Stimulated activated CD4-positive, alpha-beta T cell treated with anti-CD3 and anti-CD28 coated beads, Interleukin-12 subunit alpha, Interleukin-12 subunit beta, amount 100 ng/mL, for 24 hours (primary cell): ENCODE measurements at places on chromosomes 11 and 22.

DNA sequence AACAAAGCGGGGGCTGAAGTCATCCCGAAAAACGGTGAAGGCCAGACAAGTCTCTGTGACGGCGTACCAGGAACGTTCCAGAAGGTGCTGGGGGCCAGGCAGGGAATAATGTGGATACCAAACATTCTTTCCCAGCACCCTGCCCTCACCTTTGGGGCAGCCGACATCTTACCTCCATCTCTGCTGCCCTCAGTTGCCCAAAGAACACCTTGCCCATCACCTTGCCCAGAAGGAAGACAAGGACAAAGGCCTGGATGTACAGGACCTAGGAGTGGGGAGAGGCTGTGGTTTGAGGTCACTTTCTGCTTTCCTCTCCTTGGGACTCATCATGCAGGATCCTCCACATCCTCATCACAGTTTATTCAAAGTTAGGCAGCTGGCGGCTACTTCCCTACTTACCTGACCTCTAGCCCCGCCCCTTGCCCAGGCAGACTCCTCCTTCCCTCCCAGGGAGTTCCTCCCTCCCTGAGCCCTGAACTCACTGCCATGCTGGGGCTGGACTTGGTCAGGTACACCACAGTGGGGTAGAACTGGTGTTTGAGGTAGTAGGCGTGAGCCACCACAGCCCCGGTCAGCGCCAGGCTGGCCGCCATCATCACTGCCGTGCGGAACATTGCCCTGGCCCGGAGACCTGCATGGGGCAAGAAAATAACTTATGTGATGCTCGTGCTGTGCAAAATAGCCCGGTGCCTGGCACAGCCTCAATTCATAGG is 1.2 kb downstream of the SYVN1 start:
- no peak for DNase-seq

- no peak for DNase-seq
Measured at GRCh38 chr11:83528225-83528624, 242.1 kb upstream of the CCDC90B start.

DNA sequence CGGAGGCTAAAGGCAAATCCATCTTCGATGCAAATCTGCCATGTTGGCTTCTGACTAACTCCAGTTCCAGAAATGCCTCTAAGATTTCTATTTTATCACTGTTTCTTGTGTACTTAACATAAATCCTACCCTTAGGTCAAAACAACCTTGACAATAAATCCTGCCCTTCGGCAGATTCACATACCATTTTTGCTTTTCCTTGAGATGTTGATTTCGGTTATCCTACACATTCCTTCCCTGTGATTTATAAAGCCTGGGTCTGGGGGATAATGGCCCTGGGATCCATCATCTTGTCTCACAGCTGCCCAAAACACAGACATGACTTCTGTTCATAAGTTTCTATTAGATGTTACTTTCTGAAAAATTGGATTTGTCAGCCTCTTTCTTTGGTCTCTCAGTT is 231.7 kb upstream of the CARD18 start:
- no peak for DNase-seq

GRCh38 chr22:44529827-44530523 is 31.9 kb upstream of the RTL6 start:
- no peak for DNase-seq

DNA sequence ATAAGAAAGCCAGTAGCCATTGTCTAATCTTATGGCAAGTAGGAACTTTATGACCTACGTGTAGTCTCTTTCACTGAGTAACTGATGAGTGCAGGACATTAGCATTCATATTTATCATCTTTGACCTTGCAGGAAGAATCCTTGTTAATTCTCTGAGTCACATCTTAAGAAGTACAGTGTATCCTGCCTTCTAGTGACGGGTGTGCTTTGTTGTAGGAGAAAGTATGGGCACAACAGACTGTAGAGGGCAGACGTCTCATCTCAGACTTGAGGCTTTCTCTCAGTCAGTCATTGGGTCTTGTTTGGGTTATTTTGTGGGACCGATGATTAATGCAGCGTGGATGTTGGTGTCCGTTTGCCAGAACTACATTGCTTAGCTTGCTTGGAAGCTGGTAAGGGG is 6.8 kb downstream of the RNF214 start:
- DNase-seq = no peak

- DNase-seq = no peak
Measured at GRCh38 chr22:22366537-22366936, 122.0 kb downstream of the VPREB1 start.

GRCh38 chr11:104572279-104572678 is 326.0 kb downstream of the CASP12 start:
- no peak for DNase-seq

GRCh38 chr11:65973439-65974110 is 12.0 kb downstream of the SART1 start:
- no peak for DNase-seq

DNA sequence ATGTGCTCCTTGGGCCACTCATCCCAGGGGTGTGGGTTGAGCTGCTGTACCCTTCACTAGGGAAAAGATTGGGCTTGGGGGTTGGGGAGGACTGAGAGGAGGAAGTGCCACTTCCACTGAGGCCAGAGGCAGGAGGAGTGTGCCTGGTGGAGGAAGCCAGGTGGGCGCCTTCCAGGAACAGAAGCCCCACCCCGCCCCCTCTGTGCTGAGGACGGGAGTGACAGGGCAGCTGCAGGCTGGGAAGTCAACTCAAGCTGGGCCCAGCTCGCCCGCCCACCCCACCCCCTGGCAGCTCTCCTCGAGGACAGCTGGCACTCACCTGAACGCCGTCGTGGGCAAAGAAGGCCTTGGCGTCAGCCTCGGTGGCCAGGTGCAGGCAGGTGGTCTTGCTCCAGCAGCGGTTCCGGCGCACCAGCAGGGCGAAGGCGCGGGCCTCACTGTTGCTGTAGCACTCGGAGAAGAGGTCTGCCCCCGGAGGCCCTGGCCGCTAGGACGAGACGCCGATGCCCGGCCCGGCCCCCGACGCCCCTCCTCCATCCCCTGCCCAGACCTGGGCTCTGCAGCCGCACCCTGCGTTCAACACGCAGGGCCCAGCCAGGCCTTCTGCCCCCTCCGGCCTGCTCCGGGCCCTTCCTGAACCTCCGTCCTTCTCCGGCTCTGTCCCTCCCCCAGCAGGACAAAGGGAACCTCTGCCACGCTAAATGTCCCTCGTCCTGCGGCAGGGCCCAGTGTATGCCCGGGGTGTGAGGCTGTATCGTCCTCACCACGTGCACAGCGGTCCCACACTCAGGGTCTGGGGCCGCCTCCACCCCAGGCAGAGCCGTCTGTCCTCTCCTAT is 13.4 kb downstream of the TSSC4 start:
- no peak for DNase-seq

DNA sequence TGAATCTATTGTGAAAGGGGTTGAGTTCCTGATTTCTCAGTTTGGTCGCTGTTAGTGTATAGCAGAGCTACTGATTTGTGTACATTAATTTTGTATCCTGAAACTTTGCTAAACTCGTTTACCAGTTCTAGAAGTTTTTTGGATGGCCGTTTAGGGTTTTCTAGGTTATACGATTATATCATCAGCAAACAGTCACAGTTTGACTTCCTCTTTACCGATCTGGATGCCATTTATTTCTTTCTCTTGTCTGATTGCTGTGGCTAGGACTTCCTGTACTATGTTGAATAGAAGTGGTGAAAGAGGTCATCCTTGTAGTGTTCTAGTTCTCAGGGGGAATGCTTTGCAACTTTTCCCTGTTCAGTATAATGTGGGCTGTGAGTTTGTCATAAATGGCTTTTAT is 24.6 kb upstream of the OOSP4B start:
- no peak for DNase-seq

DNA sequence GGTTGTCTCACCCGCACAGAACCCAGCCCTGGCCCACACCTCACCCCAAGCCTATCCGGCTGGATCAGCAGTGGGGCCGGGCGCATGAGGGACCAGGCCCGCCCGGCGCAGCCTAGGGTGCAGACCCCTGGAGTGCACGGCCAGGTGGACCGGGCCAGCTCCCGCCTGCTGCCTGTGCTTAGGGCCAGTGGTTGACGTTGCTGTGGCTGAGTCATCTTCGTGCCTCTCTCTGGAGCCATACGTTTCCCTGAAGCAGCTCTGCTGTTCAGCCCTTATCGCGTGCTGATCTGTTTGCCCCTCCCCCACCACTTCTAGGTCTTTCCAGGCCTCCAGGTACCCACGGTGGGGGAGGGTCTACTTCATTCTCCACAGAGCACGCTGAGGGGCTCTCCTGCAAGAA is 39.5 kb downstream of the CDKN1C start:
- DNase-seq = no peak

- no peak for DNase-seq
Measured at GRCh38 chr11:105265845-105266244, 126.3 kb upstream of the CARD18 start.

DNA sequence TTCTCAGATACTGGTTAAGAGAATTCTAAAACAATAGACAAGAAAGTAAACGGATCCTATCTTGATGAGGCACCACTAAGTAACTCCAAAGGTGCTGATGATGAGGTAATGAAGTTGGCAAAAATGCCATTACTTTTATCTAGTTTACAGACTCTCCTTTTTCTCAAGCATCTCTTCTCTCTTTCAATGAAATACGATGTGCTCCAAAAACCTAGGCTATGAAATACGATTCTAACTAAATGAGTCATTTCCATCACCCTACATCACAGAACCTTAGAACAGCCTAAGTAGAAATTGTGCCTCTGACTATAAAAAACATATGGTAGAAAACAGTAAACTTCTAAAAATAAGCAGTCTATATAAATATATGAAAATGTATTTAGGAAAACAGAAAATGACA is 58.9 kb upstream of the ARHGAP32 start:
- DNase-seq = no peak

- DNase-seq = no peak
Measured at GRCh38 chr11:77325159-77325558, 23.7 kb upstream of the GDPD4 start.

DNA sequence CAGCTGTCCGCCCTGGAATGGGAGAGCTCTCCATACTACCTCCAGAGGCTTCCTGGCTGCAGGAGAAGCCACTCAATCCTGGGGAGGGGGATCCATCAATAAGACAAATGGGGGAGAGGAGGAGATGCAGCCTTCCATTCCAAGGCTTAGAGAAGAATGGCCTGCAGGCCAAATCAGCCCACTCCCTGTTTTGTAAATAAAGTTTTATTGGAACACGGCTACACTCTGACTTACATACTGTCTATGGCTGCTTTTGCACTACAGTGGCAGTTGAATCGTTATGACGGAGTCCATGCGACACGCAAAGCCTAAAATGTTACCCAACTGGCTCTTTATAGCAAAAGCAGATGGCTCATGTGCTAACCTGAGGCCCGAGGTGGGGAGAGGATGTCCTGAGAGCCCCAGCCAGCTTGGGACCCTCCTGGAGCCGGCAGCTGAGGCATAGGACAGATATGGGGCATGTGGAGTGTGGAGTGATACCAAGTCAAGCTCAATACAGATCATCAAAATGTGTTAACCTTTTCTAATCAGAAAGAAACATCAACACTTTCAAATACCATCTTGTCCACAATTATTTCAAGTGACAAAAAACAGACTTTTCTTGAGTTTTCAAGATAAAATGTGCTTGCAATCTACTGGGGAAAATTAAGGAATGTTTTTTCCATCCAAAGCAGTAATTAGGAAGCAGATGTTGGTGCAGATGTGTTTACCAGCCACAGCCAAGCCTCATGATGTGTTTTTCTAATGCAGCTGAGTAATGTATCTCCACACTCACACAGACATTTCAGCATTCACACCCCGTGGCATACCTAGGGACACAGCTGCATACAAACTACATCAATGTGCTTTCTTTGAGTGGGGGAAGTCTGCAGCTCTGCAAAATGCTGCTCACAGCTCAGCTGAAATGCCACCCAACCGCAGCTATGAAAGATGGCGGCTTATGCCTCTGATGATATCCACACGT is 181.6 kb downstream of the SHANK2 start:
- DNase-seq = no peak

GRCh38 chr11:113578715-113579250 is 103.6 kb upstream of the DRD2 start:
- no peak for DNase-seq

DNA sequence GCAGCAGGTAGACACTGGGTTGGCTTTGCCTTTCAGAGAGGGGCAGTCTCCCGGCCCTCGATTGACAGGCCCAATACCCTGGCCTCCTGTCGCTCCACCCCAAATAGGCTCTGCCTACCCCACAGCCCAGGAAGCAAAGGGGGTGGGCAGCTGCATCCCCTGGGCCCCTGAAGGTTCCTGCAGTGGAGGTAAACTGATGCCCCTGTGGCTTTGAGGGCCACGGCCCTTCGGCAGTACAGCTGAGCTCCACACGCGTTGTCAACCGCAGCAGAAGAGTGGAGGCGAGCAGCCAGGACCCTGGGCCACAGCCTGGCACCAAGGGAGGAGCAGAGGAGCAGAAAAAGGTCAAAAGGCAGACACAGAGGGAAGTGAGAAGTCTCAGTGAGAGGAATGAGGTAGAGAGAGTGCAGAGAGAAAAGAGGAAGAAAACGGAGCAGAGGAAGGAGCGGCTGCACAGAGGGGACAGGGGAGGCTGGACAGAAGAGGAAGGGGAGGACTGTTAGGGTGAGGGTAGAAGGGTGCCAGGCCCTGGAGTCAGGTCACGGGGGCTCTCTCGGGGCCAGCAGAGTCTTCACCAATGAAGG is 64.0 kb downstream of the SLC22A12 start:
- DNase-seq = no peak

DNA sequence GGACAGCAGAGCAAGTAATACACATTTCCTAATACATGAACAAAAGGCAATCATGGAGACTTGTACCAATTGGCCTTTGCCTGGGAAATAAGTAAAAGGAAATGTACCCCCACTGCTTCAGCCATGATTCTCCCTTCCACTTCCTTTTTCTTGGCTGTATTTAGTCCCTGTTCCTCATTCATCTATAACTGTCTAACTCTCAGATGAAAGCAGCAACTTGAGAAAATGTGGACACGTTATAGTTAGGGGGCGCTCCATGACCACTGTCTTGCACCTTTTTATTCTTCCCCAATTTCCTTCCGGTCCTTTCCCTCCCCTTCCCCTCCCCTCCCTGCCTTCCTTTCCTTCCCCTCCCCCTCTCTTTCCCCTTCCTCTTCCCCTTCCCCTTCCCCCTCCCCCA is 61.3 kb upstream of the BARX2 start:
- DNase-seq = no peak

- DNase-seq = no peak
Measured at GRCh38 chr11:36635066-36635862, 37.2 kb upstream of the RAG2 start.

DNA sequence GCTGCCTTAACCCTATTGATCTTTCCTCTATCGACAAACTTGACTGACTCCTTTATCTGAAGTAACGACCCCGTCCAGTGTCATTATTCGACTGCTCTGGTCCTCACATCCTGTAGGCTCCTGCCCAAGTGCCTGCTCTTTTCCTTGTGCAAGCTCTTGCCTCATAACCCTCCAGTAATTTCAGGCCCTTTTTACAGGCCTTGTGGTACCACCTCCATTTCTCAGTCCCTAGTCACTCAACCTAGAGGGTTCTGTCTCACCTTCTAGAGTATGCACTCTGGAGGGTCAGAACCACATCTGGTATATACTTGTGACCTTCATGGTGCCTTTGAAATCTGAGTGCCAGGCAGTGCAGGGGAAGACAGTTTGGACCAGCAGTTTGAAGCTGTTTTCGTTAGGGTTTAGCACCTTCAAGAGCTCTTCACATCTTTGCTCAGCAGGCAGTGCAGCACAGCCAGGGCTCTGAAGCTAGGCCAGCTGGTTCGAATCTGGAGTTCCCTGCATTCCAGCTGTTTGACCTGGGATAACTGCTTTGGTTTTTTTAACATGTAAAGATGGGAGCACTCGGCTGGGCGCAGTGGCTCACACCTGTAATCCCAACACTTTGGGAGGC is 11.2 kb downstream of the SNRPD3 start:
- no peak for DNase-seq

GRCh38 chr11:15967166-15967565 is 389.2 kb downstream of the SOX6 start:
- no peak for DNase-seq

- DNase-seq = no peak
Measured at GRCh38 chr11:15062599-15062998, 10.8 kb upstream of the CALCB start.
